Fibroblast of skin of abdomen (primary cell): ENCODE measurements at places on chromosomes 3 and 15.

- peak; percentile 20 for DNase-seq
These were observed 101.1 kb downstream of the CPNE4 start for GRCh38 chr3:131933665-131934064.

DNA sequence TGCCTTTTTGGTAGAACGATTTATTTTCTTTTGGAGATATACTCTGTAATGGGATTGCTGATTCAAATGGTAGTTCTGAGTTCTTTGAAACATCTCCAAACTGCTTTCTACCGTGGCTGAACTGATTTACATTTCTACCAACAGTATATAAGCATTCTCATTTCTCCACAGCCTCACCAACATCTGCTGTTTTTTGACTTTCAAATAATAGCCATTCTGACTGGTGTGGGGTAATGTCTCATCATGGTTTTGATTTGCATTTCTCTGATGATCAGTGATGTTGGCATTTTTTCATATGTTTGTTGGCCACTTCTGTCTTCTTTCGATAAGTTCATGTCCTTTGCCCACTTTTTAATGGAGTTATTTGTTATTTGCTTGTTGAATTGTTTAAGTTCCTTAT is 154.0 kb downstream of the ABHD5 start:
- no peak for DNase-seq

- no peak for DNase-seq
These were observed 1.1 kb upstream of the PLCH1 start for GRCh38 chr3:155745795-155746550.

- DNase-seq: peak; percentile 99
These were observed 52.4 kb downstream of the IL1RAP start for GRCh38 chr3:190566043-190566933.

- DNase-seq: peak; percentile 18
These were observed 63.9 kb downstream of the NFKBIZ start for GRCh38 chr3:101913168-101913567.
